Stimulated activated naive CD8-positive, alpha-beta T cell treated with anti-CD3 and anti-CD28 coated beads, Interleukin-15, Interleukin-2, amounts not matched to agents 100 U/mL and 50 U/mL, for 24 hours (primary cell): ENCODE measurements at places on chromosomes 6 and 20.

GRCh38 chr6:35583893-35584688, 71.4 kb upstream of the TULP1 start:
- peak; percentile 74 for DNase-seq

DNA sequence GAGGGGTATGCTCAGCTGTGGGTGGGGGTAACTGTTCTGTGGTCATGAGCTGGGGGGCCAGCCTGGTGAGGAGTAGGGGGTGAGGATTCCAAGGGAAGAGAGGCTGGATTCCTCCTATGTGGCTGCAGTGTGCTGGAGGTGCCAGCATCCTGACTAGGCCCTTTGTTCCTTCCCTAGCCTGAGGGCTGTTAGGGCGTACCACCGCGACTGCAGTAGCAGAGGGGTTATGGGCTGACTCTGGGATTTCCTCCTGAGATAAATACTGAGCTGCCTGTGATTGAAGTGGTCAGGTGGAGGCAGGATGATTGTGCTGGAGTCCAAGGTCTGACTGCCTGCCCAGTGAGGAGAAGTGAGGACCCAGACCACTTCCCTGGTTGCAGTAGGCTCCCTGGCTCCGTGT, 205.3 kb downstream of the ADGRG6 start:
- DNase-seq: no peak

DNA sequence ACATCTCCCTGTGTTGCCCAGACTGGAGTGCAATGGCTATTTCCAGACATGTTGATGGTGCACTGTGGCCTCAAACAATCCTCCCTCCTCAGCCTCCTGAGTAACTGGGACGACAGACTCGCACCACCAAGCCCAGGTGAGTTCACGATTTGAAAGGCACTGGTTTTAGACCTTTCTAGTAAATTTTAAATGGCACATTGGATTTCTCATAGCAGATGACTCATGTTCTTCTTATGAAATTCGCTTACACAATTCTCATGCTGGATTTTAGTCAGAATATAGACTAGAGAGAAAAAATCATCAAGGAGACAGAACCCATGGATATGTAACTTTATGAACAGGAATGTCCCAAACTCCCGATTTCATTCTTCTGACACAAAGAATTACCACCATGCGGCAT, 18.1 kb upstream of the PXDC1 start:
- no peak for DNase-seq

DNA sequence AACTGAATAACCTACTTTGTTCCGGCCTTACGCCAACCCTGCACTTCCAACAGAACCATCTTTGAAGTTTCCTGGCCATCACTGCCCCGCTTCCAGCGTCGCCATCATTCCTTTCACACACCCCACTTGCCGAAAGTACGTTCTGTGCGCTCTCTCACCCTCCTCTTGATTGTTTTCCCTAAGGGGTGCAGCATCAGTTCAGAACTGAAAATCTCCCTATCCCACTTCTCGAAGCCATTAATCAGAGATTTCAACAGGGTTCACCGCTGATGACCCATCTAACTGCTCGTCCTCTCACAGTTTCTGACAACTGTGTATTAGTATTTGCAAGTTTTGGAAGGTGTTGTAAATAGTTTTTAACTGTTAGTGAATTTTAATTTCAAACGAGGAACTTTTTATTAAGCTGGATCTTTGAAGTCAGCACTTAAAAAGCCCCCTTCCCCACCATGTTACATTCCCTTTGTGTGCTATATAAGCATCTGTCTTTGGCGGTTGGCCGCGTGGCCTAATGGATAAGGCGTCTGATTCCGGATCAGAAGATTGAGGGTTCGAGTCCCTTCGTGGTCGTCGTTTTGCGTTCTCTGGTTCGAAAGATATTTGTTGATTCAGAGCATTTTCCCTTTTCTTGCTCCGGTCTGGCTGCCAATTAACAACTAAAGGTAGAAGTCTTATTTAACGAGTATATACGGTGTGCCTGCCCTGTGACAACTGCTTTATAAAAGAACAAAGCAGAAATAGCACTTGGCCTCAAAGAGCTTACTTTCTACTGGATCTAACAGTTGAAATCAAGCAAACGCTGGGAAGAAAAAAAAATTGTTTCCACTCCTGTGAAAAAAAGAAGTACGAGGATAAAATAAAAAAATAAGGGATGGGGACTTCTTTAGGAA, 42.6 kb downstream of the TRIM27 start:
- DNase-seq: peak; percentile 78

GRCh38 chr6:160217073-160217472, 41.5 kb downstream of the SLC22A2 start:
- DNase-seq: no peak

DNA sequence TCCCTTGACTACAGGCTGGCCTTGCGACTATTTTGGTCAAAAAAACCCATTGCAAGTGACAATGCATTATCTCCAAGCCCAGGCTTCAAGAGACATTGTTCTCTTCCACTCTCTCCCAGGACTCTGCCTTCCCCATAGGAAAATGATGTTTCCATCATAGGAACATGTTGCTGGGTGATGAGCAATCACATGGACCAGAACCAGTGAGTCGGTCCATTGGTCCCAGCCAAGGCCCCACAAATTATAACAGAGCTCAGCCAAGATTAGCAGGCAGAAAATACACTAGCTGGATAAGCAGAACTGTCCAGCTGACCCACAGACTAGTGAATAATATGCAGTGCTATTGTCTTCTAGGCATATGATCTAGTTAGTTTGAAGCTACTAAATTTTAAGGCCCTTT, 27.4 kb downstream of the TENT5A start:
- no peak for DNase-seq

GRCh38 chr6:166842607-166843006, 113.7 kb downstream of the RNASET2 start:
- DNase-seq: no peak

- no peak for DNase-seq
These were observed 5.9 kb downstream of the TTLL2 start for GRCh38 chr6:167330750-167331149.

GRCh38 chr6:48891308-48891707, 571.7 kb downstream of the MMUT start:
- DNase-seq: no peak

DNA sequence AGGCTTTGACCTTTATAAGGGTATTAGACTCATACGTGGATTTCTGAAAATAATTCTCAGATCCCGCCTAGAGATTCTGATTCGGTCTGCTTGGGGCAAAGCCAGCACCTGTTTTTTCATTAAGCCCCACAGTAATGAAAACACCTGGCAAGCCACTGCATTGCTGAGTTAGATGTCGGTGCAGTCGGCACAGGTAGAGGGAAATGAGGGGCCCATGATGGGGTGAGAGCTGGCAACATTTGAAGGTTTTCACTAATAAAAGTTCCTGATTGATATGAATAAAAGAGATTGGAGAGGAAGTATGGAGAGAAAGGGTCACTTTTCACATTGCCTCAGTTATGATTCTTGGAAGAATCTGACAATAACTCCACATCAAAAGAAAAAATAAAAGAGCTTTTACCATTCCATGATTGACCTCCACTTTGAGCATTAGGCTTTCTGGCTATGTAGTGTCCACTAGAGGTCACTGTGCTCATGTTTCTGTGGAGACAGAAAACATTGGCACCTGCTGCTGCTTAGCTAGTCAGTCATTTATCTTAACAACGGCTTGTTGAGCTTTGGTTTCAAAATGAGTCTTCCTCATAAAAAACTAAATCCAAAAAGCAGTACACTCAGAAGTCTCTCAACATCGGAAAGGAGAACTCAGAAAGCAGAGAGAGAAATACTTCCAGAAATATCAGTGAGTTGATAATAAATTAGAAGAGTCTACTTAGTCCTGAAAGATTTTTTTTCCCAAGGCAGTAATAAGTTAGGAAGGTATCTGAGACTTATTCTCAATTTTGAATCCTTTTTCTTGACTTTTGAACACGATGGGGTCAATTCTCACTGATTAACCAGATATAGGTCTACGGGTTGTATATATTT, 53.3 kb upstream of the KLHL31 start:
- DNase-seq: peak; percentile 12

- no peak for DNase-seq
These were observed 40.3 kb downstream of the TAF4 start for GRCh38 chr20:62025394-62025793.

- DNase-seq: no peak
These were observed 891.3 kb downstream of the EYS start for GRCh38 chr6:64815718-64816117.

DNA sequence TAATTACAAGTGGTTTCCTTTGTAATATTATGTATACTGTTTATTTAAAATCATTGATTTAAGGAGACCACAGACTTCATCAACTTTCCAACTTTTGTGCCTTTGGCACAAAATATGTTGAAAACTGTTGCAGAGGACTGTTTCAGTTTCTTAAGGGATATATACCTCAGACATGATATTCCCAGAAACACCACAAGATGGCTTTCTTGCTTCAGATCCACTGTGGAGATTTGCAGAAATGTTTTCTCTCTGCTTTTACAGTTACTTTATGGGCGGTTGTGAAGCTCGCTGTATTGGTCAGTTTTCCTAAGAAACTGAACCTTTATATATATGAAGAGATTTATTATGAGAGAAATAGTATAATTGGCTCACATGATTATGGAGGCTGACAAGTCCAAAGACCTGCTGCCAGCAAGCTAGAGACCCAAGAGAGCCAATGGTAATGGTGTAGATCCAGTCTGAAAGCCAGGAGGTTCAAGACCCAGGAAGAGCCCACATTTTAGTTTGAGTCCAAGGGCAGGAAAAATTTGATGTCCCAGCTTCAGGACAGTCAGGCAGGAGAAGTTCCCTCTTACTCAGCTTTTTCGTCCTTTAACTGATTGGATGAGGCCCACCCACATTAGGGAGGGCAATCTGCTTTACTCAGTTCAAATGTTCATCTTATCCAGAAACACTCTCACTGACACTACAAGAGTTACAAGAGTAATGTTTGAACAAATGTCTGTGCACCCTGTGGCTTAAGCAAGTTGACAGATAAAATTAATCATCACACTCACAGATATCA, 12.8 kb downstream of the ME1 start:
- no peak for DNase-seq

DNA sequence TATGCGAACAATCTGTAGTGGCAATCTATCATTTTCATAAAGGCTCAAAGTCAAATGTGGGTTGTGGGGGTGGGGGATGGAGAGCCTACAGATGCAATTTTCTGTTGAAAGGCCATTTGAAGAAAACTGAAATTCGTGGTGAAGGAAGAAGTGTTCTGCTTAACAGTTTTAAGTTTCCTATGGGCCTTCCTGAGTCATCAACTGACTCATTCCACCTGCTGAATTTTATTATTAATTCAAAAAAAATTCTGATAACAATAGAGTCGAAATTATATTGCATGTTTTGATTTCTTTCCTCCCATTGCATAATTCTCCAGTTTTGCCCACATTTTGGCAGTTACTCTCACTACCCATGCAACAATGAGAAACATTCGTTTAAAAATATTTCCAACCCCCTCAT, 622.3 kb upstream of the ARID1B start:
- peak; percentile 11 for DNase-seq

DNA sequence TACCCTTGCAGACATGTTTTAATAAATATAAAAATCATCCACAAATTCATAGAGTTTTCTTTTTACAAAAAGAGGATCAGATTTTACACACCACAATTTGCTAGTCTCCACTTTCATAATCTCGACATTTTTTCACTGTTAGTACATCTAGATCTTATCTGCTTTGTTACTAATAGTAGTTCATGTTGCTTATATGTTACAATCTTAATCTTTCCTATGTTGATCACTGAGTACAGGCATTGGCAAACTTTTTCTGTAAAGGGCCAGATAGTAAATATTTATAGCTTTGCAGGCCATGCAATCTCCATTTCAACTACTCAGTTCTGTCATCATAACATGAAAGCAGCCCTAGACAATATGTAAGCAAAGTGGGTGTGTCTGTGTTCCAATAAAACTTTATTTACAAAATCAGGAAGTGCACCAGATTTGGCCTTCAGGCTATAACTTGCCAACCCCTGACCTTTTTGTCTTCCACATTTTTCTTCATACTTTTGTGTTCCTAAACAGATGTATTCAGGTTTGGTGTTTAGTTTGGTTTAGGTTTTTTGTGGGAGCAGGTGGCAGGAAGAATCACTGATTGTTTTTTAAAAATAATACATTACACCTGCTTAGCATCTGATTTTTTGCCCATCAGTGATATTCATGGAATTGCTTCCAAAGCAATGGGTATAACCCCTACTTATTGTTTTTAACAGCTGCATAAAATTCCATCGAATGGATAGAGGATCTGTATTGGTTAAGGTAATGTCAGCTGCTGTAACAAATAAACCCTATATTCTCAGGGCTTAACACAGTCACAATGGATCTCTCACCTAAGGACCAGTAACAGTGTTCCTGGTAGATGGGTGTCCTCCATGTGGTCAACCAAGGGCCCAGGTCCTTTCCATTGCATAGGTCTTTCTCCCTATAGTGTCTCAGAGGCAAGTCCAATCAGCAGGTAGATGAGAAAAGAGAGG, 61.2 kb downstream of the EYA2 start:
- no peak for DNase-seq

GRCh38 chr6:48240287-48240686, 129.3 kb upstream of the PTCHD4 start:
- no peak for DNase-seq

DNA sequence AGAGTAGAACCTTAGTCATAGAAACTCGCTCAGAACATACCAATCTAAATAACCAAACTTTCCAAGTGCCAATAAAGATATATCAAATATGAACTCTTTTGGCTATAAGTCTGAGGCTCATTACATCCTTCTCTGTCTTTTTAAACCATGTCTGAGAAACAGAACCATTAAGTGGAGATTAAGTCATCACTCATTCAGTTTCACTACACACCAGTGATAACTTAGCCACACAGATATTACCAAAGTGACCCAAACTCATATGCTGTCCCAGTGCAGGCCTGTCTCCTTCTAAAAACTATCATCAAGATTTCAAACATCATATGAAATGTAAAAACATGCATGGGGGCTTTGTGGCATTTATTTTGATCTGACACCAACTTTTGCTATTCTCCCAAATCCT, 12.0 kb downstream of the GCLC start:
- DNase-seq: no peak

GRCh38 chr6:151680846-151681432, 126.5 kb upstream of the ESR1 start:
- no peak for DNase-seq

DNA sequence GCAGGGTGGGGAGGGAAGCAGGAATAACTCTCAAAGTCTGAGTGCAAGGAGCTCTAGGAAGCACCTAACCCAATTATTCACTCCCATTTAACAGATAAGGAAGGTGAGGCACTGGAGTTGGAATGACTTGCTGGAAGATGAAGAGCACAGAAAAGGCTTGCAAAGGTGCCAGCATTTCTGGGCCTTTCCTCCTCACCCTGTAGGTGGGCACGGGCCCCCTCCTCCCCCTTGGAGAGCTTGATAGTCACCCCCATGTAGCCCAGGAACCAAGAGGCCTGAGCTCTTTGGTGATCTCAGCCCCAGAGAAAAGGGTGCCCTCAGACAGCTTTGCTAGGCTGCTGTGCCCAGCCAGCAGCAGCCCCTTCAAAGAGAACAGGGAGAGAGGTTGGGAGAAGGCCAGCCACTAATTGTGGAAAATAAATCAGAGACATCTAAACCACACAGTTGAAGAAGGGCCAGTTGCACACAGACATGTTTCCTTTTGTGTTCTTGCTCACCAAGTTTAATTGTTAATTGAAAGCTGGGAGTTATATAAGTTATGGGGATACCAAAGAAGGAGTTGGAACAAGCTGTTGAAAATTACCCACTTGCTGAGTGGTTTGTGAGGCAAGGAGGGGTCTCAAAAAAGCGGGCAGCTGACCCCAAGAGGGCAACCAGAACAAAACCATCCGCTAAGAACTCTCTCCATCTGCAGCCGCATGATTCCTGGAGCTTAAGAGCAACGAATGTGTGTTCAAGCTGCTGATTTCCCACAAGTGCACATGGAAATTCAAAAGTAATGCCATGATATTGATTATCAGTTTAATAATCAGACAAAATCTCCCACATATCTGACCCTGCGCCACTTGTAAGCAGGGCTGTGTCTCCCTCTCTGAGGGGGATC, 77.0 kb downstream of the MRPL14 start:
- DNase-seq: no peak
